ENCODE measurements at places on chromosomes 1 and 21.

DNA sequence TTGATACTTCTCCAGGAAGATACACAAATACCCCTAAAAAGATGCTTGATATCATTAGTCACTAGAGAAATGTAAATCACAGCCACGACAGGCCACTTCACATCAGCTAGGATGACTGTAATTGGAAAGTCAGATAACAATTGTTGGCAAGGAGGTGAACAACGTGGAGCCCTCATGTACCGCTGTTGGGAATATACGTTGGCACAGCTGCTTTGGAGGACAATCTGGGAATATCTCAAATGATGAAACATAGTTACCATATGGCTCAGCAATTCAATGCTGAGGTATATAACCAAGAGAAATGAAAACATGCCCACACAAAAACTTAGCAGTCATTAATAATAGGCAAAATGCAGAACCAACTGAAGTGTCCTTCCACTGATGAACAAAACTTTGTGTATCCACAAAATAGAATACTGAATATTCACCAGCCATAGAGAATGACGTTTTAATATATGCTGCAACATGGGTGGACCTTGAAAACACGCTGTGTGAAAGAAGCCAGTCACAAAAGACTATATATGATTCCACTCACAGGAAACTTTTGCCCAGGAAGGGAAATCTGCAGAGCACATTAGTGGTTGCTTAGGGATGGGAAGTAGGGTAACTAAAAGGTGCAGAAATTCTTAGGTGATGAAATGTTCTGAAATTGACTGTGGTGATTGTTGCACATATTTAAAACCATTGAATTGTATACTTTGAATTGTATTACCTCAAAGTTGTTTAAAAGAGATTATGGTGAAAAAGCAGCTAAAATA lies 95.4 kb downstream of the AHCTF1 start:
- DNase-seq: no peak

DNA sequence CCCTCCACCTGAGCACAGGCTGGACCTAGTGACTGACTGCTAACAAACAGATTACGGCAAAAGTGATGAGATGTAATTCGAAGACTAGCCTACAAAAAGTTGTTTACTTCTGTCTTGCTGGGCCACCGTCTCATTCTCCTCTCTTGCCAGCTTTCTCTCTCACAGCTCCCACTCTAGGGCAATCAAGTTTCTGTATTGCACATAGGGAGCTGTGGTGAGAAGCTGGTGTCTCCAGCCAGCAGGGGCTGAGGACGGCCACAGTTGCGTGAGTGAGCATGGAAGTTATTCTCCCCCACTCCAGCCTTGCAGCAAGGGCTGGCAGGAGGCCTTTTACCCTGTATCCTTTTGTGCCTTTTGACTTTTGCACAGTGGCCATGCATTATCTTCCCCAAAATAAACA lies 8.6 kb upstream of the COL6A2 start:
- no peak for DNase-seq

DNA sequence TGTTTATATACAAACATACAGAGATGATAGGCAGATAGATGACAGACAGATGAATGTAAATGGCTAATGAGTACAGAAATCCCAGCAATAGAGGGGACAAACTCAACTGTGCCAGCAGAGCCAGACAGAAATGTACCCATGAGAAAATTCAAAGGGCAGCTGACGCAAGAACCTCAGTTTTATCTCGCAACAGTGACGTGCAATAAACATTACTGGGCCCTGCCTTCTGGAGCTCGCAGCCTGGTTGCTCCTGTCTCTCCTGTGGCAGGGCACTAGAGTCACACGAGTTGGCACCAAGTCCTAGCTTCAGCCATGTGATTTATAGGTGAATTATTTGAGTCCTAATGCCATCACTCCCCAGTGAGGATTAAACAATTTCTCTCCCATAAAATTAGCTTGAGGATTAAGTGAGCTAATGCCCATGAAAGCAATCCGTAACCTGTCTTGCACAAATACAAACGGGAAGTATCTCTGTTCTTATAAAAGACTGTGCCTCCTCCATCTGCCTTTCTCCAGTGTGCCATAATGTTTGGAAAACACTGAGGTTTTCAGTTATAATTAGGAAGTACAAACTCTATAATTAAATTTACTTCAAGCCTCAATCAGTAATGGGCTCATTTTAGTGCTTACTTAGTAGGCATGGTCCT lies 50.7 kb downstream of the VAV3 start:
- DNase-seq: no peak

- DNase-seq: no peak
These were observed 730 bp downstream of the SLC16A4 start for GRCh38 chr1:110390096-110390495.

GRCh38 chr1:205537386-205538018 lies 33.0 kb downstream of the CDK18 start:
- no peak for DNase-seq

GRCh38 chr1:234997201-234997895 lies 131.3 kb downstream of the TOMM20 start:
- no peak for DNase-seq

- DNase-seq: no peak
These were observed 135.4 kb upstream of the BACE2 start for GRCh38 chr21:41032541-41032940.

GRCh38 chr1:237126180-237126579 lies 84.2 kb downstream of the RYR2 start:
- DNase-seq: no peak

DNA sequence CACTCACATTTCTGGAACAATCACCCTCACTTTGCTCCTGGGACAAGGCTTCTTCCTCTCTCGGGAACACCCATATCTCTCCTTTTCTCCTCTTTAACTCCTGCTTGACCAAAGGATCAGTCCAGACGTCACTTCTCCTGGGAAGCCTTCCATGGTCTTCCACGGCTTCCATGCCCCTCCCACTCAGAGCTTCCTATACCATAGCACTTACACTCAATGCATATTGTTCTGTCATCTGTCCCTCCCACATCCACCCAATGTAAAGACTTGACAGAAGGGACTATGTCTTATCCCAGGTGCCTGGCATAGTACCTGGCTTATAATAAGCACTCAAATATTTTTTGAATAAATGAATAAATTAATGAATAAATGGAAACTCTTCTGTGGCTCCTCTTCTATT lies 28.2 kb downstream of the CD34 start:
- no peak for DNase-seq

- no peak for DNase-seq
These were observed 15.3 kb downstream of the BCL9 start for GRCh38 chr1:147556643-147557042.

DNA sequence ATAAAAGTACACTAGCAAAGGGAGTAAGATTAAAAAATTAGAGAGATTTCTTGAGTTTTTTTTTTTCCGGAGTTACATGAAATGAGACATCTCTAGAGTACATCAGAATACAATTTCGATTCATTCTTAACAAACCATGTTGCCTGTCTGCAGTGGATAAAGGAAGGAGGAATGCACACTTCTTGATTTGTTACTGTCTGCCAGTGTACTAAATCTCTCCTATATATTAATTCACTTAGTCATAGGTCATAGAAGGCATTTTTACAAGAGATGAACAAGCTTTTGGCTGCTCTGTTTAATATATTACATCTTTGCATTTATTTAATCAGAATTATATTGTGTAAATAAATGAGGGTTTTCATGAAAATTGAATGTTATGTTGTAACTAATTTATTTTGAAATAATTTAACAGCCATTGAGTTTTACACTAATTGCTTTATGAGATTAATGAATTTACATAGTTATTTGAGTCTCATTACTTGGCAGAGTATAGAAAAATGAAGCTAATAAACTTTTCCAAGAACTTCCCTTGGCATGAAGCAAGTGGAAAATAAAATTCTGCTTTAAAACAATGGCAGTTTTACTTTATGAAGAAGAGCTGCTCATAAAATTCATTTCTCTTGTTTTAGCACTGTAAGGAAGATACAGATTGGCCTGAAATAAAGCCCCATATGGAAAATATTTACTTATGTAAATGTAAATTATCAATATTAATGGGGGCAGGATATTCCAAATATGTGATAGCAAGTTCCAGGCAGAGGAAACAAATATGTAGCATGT lies 1284.7 kb downstream of the BRINP3 start:
- no peak for DNase-seq

- peak; percentile 91 for DNase-seq
These were observed at the start of gene PNRC2 for GRCh38 chr1:23959461-23960290. TSS of gene PNRC2 (plus strand) at chr1:23959828. CDS start at chr1:23961458, 1,630 bp downstream.

- no peak for DNase-seq
These were observed 1.8 kb downstream of the NIBAN1 start for GRCh38 chr1:184972315-184973055.

GRCh38 chr1:110425612-110426152 lies 18.2 kb upstream of the LAMTOR5 start:
- DNase-seq: no peak

- DNase-seq: no peak
These were observed 18.0 kb upstream of the MFSD2A start for GRCh38 chr1:39936724-39937491.

- no peak for DNase-seq
These were observed 3.6 kb upstream of the SCMH1 start for GRCh38 chr1:41245659-41246058.
